ENCODE measurements at places on chromosomes 16 and 17.

- no peak for DNase-seq
Measured at GRCh38 chr17:71110326-71110725, 941.0 kb downstream of the KCNJ2 start.

GRCh38 chr17:36942631-36943125 is 5.4 kb downstream of the LHX1 start:
- DNase-seq, result no peak

- DNase-seq, result no peak
Measured at GRCh38 chr17:64262198-64262999, 661 bp downstream of the TEX2 start.

DNA sequence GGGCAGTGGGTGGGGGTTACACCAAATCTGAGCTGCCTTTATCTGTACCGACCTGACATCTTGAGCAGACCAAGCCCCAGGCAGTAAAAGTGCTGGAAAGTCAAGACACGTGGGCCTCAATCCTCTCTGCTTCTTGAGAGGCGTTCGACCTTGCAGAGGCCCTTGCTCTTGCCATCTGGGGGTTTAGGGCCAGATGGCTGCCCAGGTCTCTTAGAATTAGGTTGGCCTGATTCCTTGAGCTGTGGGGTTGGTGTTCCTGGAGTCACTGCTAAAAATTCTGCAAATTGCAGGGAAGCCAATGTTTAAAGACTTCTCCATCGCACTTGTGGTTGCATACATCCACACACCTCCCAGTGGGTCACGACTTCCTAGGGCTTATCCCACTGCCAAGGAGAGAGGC is 238.2 kb upstream of the ASIC2 start:
- DNase-seq, result no peak

- no peak for DNase-seq
Measured at GRCh38 chr17:14310605-14311004, 9.7 kb downstream of the HS3ST3B1 start.

DNA sequence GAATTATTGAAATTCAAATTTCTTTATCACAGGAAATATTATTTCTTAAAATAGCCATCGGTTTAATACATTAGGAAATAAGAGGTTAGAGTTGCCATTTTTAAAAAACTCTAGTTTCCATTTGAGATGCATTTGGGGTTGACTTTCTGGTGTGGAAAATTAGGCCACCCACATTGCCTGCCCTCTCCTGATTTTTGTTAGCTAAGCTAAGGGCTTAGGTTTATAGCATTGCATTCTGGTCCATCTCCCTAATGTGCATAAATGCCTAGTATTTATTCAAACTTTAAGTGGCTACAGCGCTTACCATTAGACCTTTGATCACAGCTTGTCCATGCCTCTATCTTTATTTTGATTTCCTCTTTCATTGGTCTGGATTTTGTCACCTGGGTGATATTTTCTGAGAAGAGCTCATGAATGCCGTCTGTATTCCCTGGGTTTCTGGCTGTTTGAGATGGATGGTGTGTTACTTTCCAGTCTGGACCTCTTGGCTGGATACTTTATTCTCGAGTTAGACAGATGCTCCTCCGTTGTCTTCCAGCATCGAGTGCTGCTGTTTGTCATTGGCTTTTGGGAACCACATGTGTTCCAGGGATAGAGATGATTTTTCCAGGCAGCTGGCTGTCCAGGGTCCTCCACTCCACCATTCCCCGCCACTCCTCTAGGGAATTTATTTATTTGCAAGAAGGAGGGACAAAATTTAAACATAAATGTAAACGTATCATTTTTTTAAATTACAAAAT is 120.3 kb downstream of the KATNIP start:
- no peak for DNase-seq

DNA sequence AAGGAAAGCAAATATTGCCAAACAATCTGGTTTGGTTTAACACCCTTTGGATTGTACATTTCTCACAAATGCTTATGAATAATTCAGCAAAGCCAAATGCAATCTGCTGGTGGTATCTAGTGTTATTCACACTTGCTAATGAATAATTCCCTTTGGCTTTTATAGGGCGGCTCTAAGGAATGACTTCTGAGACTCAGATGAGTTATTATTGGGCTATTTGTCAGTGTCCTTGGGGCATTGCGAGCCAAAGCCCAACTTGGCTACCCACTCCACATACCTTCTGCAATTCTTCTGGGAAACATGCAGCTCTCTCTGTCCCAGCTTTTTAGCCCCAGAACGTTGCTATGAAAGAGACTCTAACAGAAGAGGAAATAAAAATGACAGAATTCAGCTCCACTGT is 41.1 kb downstream of the FTO start:
- no peak for DNase-seq

GRCh38 chr17:27236717-27237315 is 57.1 kb upstream of the WSB1 start:
- no peak for DNase-seq

DNA sequence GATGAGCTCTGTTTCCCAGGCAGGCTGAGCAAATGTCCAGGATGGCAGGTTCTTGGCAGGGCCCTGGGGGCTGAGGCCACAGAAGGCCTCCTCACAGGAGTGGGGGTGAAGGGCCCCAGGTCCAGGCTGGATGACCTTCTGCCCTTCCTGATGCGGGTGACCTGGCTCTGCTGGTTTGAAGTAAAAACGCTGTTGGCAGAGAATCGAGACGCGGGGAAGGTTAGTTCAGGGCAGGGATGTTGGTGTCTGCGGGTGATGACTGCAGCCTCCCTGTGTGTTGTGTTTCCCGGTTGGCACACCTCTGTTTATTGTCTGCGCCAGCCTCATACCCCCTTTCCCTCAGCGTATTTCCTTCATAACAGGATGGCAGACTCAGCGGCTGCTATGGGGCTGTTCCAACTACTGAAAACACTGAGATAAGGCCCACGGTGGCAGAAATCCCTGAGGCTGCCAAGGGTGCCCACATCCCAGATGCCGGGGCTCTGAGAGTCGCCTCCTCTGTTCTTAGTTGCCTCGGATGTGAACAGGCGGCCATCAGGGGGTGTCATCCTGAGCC is 104.6 kb downstream of the METRNL start:
- no peak for DNase-seq

- DNase-seq, result no peak
Measured at GRCh38 chr16:58793366-58793765, 59.2 kb upstream of the GOT2 start.

- DNase-seq, result no peak
Measured at GRCh38 chr17:81551458-81552243, 502 bp downstream of the FAAP100 start.

GRCh38 chr16:49592546-49593423 is 219.2 kb downstream of the C16orf78 start:
- DNase-seq, result no peak

- no peak for DNase-seq
Measured at GRCh38 chr17:55527540-55528118, 16.4 kb upstream of the SMIM36 start.

DNA sequence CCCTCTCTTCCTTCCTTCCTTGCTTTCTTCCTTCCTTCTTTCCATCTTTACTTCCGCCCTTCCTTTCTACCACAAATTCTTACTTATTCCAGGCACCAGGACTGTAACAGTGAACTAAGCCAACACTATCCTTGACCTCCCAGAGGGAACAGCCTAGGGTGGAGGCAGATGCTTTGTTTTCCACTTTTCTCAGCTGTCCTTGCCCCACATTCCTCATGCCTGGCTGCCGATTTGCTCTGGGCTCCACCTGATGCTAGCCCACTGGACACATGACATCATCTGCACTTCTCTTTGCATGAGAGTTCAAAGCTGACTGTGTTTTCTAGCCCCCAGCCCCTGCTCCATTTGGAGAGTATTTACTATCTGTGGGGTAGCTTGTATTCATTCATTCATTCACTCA is 283.0 kb downstream of the MAF start:
- no peak for DNase-seq

DNA sequence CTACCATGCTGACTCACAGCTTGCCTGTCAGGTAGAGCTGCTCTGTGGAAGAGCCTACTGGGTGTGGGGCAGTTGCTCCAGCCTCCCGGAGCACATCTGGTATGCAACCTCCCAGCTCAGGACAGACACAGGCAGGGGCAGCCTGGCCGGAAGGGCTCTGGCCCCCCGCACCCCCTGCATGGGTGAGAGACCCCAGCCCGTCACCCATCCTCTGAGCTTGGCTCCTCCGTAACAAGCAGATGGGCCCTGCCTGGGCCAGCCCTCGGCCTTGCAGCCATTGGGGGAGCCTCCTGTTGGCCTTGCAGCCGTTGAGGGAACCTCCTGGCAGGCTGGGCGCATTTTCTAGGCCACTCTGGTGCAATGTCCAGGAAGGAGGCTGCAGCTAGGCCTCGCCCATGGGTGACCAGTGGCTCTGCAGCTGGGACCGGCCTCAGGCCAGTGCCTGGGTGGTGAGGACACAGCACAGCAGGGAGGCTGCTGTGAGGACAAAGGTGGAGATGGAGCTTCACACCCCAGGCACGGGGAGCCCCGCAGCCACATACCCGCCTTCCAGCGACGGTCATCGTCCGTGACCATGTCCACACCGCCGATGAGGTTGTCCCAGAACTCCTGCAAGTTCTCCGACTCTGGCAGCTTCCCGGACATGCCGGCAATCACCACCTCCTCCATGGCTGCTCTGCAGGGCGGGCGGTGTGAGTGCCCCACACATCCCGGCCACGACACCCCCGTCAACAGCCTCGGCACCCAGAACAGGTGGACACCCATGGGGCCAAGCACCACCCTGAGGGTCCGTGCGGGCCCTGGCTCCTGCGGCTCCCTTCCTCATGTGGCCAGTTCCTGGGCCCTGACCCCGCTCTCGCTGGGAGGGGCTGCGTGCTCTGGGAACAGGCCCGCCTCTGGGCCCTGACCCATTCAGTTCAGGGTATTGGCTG is 2.0 kb downstream of the FASN start:
- DNase-seq, result no peak
